ENCODE measurements at places on chromosomes 12 and 14.

- DNase-seq = no peak
Measured at GRCh38 chr12:85309125-85309566, 29.1 kb downstream of the ALX1 start.

DNA sequence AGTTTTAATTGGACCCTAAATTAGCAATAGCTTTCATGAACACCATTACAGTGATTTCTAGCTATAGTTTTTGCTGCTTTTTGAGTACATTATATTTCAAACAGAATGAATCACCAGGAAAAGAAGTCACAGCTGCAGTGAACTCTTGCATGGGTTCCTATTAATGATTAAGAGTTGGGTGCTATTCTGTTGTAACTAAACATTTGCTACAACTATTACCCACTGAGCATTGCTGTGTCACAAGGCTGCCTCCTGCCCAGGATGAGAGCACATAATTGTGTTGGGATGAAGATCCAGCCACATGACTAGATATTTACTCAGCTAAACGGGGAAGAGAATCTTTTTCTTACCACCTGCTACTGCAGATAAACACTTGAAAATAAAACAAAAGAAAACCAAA is 152.7 kb downstream of the GXYLT1 start:
- no peak for DNase-seq

GRCh38 chr12:78759367-78759766 is 105.2 kb upstream of the SYT1 start:
- no peak for DNase-seq

- DNase-seq = no peak
Measured at GRCh38 chr12:128250096-128250495, 16.9 kb upstream of the TMEM132C start.

- no peak for DNase-seq
Measured at GRCh38 chr12:2857576-2857975, 737 bp upstream of the TEX52 start.

GRCh38 chr14:34157651-34158050 is 206.8 kb upstream of the EGLN3 start:
- DNase-seq = no peak

GRCh38 chr14:103561381-103562178 is 877 bp downstream of the BAG5 start:
- no peak for DNase-seq

DNA sequence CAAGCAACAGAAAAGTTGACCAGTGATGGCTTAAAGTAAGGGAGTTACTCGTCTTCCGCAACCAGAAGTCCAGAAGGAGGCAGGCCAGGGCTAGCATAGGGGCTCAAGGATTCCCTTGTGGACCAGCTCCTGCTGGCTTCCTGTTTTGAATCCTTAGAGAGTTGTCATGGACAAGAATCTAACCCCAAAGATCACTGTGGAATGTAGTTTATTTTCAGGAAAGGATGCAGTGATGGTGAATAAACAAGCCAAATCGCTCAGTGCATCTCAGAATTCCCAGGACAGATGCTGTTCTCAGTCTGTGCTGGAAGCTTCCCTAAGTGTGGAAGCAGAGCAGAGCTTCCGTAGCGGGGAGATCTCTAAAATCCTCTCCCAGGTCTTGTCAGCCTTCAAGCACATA is 311.3 kb downstream of the C12orf75 start:
- no peak for DNase-seq

GRCh38 chr12:63495974-63496373 is 172.3 kb downstream of the DPY19L2 start:
- DNase-seq = no peak

DNA sequence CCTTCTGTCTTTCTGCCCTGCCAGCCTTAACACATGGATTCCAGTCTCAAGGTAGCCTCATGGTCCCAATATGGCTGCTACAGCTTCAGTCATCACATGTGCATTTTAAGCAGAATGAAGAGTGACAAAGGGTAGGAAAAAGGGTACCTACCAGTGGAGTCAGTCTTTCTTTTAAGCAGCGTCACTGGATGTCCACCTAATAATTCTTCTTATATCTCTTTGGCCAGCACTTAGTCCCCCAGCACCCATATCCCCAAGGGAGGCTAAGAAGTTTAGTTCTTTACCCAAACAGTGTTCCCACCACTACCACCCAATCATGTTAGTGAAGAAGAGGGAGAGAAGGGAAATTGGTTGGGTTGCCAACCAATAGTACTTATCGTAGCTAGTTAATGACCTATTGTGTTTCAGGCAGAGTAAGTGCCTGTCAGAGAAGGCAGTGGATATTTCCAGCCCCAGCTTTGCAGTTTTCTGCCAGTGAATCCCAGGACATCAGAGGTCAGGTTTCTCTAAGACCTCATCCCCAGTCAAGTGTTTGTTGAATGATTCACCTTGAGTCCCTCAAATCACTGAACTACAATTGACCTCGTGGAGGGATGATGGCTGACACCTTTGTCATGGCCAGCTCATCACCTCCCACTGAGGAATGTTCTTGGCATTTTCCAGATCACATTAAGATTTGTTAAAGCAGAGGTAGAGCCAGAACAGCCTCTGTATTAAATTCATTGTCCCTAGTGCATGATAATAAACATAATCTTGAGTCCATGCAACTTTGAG is 250.9 kb upstream of the CRY1 start:
- no peak for DNase-seq

DNA sequence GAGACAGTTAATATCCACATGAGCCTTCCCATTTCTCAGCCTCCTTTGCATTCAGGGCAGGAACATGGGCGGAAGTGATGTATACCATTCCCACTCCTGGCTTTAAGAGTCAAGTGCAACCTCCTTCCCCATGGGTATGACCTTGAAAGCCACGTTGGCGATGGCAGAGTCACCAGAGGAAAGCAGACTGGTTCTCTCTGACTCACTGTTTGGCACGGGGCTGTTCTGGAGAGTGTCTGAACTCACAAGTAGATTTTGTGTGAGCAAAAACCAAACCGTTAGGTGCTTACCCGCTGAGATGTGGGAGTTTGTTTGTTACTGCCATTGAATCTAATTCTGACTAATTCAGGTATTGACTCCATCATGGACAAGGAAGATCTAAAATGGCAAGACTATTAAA is 36.7 kb upstream of the PZP start:
- peak; percentile 76 for DNase-seq

GRCh38 chr14:74574090-74574433 is 38.0 kb downstream of the LTBP2 start:
- no peak for DNase-seq

DNA sequence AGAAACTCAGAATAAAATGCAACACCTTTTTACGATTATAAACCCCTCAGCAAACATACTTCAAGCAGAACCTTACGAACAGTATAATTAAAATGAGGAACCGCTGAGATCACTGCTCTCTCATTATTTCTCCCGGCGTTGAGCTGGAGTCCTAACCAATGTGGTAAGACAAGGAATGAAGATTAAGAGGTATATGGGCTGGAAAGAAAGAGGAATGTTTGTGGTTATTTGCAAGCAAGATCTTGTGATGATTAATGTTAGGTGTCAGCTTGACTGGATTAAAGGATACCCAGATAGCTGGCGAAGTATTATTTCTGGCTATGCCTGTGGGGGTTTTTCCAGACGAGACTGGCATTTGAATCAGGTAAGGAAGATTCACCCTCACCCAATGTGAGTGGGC is 10.3 kb upstream of the ZNF84 start:
- no peak for DNase-seq

DNA sequence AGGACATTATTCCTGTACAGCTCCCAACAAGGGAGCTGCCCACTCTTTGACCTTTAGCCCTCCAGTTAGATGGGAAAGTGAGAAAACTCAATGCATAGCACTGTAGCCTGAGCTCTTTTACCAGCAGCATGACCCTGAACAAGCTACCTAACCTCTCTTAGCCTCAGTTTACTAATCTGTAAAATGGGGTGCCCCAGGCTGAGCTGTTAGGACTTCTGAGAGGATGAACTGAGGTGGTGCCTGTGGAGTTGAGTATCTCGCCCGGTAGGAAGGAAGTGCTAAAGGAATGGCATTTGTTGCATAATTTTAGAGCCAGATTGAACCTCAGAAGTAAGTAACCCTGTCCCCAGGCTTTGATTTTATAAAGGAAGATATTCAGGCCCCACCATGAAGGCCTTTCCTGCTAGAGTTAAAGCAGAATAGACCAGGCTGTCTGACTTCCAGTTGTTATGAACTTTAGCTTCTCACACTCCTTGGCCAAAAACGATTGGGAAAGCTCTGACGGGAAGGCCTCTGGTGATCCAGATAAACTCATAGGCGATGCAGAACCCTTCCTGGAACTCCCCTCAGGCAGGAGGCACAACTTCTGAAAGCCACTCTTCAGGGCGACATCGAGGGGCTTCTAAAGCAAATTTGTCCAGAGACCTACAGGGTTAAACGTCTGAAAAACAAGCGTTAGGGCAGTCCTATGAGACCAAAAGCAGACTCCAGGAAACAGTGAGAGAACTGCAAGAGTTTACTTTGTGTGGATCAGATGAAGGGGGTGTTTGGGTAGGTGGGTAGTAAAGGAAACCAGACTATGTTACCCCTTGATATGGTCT is 2.5 kb upstream of the SERPINA10 start:
- DNase-seq = no peak

- peak; percentile 71 for DNase-seq
Measured at GRCh38 chr14:60161196-60162107, 3.7 kb downstream of the DHRS7 start.

DNA sequence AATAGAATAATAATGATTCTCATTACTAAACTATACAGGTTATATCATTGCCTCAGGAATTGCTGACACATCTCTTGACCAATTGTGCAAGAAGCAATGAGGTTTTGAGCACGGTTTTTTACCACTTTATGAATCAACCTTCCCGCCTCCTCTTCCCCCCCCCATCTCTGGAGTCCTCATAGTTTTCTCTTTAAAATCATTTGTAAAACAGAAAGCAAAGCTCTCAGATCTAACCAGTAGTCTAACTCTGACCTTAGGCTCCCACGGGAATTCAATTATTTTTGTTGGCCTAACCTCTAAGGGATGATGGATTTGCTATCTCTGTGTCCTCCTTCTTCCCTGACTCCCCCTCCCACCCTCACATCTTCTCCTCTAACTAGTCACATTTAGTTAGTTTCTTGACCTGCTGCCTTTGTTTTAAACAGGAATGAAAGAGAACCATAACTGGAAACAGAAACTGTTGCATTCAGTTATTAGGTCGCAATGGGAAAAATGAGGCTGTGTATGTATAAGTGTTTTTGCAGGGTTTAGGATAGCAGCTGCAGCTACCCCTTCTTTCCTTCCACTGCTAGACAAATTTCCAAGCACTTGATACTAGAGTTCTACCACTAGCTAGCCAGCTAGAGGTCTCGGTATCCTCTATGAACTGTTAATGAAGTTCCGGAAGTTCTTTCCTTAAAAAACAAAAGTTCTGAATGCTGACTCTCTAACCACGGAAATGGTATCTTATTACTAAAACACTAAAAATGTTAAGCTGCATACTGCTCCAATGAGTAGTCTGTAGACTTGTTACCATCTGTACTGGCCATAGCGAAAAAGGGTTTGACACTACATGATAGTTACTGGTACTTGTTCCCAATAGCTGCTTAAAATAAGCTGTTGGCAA is 65.4 kb downstream of the TAOK3 start:
- DNase-seq = no peak

DNA sequence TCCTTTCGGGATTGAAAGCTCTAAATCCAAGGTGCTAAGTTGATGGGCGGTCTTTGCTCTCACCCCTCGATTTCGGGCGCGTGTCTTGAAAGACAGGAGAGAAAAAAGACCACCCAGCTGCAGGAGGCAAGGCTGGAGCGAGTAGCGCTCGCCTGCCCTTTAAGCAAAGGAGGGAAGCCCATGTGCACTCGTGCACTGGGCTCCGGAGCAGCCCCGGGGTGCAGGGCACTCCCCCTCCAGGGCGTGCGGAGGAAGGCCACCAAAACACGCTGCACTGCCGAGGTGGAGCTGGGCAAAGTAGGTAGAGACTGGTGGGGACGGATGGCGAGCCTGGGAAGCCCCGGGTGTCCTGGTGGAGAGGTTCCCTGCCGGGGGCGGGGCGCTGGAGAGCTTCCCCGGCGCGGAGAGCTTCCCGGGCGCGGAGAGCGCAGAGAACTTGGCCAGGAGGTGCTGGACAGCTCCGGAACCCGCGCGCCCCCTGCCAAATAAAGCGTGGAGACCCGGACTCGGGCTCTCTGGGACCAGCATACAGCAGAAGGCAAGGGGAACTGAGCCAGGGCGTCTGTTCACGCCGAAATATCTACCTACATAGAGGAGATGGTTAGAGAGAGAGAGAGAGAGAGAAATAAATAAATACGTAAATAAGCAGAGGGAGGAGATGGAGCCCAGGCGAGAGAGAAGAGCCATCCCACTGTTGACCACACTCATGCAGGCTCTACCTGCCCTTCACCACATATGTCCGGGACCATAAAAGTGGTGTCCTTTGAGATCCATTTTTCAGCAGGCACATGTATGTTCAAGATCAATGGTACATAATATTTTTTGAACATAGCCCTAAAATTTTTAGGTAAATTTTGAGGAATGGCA is 662 bp upstream of the NELL2 start:
- DNase-seq = peak; percentile 11

GRCh38 chr14:103501921-103502669 is 20.5 kb downstream of the CKB start:
- peak; percentile 0 for DNase-seq

DNA sequence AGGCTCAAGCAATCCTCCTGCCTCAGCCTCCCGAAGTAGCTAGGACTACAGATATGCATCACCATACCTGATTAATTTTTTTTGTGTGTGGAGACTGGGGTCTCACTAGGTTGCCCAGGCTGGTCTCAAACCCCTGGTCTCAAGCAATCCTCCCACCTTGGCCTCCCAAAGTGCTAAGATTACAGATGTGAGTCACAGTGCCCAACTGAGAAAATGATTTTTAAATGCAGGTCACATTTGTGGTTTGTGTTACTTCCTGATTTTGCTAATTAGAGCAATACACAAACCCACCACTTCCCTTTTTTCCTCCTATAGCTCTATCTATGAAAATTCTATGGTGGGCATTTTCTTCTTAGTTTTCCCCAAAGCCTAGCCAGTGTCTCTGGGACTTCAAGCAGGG is 45.5 kb upstream of the TMEM263 start:
- no peak for DNase-seq

- DNase-seq = no peak
Measured at GRCh38 chr14:41521891-41522290, 84.8 kb upstream of the LRFN5 start.

DNA sequence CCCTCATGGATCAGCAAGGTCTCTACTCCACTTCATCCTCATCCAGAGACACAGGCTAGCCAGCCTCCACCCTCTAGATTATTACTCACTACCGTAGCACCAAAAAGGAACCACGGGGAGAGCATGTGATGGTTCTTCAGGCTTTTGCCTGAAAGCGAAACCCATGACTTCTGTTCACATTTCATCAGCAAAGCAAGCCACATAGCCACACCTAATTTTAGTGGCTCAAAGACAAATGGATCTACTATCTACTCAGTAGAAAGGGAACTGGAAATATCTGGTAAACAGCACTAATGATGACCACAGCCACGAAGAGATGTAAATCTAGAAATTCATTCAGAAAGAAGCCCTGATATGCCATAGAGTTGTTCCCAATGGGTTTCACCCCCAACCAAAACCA is 51.4 kb downstream of the VCPKMT start:
- DNase-seq = peak; percentile 58

GRCh38 chr12:30753751-30754382 is 884 bp downstream of the CAPRIN2 start:
- DNase-seq = no peak

- DNase-seq = no peak
Measured at GRCh38 chr14:32169191-32169590, 32.7 kb upstream of the RNU6-7 start.

- no peak for DNase-seq
Measured at GRCh38 chr12:17954788-17955187, 135.2 kb downstream of the RERGL start.

- peak; percentile 12 for DNase-seq
Measured at GRCh38 chr14:104252256-104253215, 114.1 kb downstream of the KIF26A start.

GRCh38 chr12:116200812-116201211 is 76.7 kb downstream of the MED13L start:
- no peak for DNase-seq

All from adrenal gland (tissue), 19 donors.